Activated CD4-positive, alpha-beta T cell treated with anti-CD3 and anti-CD28 coated beads, Interleukin-2, amount 10 ng/mL, durations not matched to agents 7 days and 5 days (primary cell): ENCODE measurements at places on chromosomes 7 and 10.
A peak's percentile ranks its signal among the peaks of the same experiment; 100 is the strongest.

GRCh38 chr10:49187950-49188761 is at the start of gene TMEM273:
Gene TMEM273, minus strand, starts transcription at chr10:49188391. Its CDS starts 55 bp downstream, at chr10:49188336.
- H3K4me1 ChIP-seq = peaks cover 62% of the 10 kb centered on the region
- H3K4me3 ChIP-seq = peak within 1 kb of the TSS; percentile 52
- peak; percentile 26 for DNase-seq

- no peak overlapping the region for H3K27ac ChIP-seq
- no peak for DNase-seq
- H3K4me1 ChIP-seq = peaks cover 10% of the 10 kb centered on the region
- H3K4me3 ChIP-seq = no peak overlapping the region
- H3K36me3 ChIP-seq = no peaks in the 10 kb centered on the region
- H3K27me3 ChIP-seq = peaks cover 4% of the 10 kb centered on the region
Measured at GRCh38 chr7:99840136-99840869, 12.5 kb downstream of the CYP3A43 start.

- H3K27me3 ChIP-seq = peaks cover 4% of the 10 kb centered on the region
- H3K36me3 ChIP-seq = peaks cover 23% of the 10 kb centered on the region
- no peak overlapping the region for H3K4me3 ChIP-seq
- DNase-seq = no peak
- no peak overlapping the region for H3K27ac ChIP-seq
Measured at GRCh38 chr10:100148353-100149211, 37.2 kb downstream of the ERLIN1 start.

- H3K27me3 ChIP-seq = no peaks in the 10 kb centered on the region
- DNase-seq = no peak
- H3K36me3 ChIP-seq = peaks cover 72% of the 10 kb centered on the region
Measured at GRCh38 chr7:55467047-55467593, 102.0 kb downstream of the LANCL2 start.

- H3K27ac ChIP-seq = no peak overlapping the region
- H3K27me3 ChIP-seq = no peaks in the 10 kb centered on the region
- no peak for DNase-seq
- peaks cover 56% of the 10 kb centered on the region for H3K36me3 ChIP-seq
- H3K4me3 ChIP-seq = no peak overlapping the region
Measured at GRCh38 chr10:73134727-73135126, 24.5 kb downstream of the NUDT13 start.

- DNase-seq = no peak
- no peak overlapping the region for H3K27ac ChIP-seq
Measured at GRCh38 chr7:157690833-157691585, 354.2 kb downstream of the DNAJB6 start.
